Effector memory CD8-positive, alpha-beta T cell (primary cell): ENCODE measurements at places on chromosomes 2 and 18.

GRCh38 chr2:30404319-30405259, 42.5 kb upstream of the LCLAT1 start:
- DNase-seq, result no peak

DNA sequence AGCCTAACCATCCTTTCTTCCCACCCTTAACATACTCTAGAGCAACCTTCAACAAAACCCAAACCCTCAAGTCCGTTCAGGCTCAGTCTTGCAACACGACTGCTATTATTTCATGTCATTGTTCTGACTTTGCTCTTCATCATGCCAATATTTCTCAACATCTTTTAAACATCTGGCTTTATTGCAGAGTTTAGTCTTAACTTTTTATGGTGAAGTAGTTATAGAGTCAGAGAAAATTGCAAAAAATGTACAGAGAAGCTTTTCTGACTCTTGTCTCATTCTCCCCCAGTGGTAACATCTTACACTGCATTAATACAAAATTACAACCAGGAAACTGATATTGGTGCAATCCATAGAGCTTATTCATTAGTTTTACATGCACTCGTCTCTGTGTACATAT, 3.9 kb downstream of the MARCO start:
- DNase-seq, result no peak

GRCh38 chr18:55007602-55008001, 48.3 kb upstream of the CCDC68 start:
- no peak for DNase-seq

DNA sequence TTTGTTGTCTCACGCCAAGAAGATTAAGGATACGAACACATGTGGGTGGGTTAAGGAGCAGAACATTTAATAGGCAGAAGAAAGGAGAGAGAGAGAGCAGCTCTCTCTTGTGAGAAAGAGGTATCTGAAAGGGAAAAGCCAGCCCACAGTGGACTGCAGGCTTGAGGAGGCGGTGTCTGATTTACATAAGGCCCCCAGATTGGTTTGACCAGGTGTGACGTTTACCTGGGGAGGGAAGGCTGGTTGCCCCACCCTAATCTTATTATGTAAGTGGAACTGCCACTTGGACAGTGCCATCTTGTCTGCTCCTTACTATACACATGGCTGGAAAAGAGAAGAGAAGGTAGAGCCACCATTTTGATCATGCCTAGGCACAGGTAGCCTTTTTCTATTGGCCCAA, 189.2 kb downstream of the NCK2 start:
- no peak for DNase-seq

DNA sequence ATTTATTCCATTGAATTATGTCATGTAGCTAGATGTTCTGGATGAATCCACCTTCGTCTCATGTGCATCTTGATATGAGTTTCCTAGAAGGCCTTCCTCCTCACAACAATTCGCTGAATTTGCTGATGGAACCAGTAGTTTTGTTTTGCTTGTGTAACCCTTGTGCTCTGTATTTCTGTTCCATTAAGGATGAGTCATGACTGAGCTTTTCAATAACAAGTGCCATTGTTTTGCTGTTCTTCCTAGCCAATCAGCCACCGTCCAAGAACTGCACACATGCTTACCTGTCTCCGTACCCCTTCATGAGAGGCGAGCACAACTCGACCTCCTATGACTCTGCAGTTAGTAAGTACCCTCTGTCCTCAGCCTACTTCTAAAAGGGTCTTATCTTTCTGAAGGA, 2.3 kb downstream of the TMEM182 start:
- DNase-seq, result no peak

DNA sequence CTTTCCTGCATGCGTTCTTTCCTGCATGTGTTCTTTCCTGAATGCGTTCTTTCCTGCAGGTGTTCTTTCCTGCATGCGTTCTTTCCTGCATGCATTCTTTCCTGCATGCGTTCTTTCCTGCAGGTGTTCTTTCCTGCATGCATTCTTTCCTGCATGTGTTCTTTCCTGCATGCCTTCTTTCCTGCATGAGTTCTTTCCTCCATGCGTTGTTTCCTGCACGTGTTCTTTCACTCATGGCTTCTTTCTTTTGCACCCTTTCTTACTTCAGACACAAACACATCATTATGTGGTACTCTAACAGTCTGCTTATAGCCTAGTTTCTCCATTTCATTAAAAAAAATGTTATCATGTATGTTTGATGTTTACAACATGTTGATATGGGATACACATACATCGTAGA, 261.6 kb upstream of the PXDN start:
- no peak for DNase-seq

GRCh38 chr2:237791977-237792727, 6.4 kb upstream of the RBM44 start:
- no peak for DNase-seq

- no peak for DNase-seq
These were observed 451.5 kb downstream of the EPHA4 start for GRCh38 chr2:221120643-221121042.

GRCh38 chr2:55419233-55419678, 400 bp downstream of the CCDC88A start:
- no peak for DNase-seq

GRCh38 chr18:79224381-79224780, 155.2 kb downstream of the ATP9B start:
- DNase-seq, result no peak

DNA sequence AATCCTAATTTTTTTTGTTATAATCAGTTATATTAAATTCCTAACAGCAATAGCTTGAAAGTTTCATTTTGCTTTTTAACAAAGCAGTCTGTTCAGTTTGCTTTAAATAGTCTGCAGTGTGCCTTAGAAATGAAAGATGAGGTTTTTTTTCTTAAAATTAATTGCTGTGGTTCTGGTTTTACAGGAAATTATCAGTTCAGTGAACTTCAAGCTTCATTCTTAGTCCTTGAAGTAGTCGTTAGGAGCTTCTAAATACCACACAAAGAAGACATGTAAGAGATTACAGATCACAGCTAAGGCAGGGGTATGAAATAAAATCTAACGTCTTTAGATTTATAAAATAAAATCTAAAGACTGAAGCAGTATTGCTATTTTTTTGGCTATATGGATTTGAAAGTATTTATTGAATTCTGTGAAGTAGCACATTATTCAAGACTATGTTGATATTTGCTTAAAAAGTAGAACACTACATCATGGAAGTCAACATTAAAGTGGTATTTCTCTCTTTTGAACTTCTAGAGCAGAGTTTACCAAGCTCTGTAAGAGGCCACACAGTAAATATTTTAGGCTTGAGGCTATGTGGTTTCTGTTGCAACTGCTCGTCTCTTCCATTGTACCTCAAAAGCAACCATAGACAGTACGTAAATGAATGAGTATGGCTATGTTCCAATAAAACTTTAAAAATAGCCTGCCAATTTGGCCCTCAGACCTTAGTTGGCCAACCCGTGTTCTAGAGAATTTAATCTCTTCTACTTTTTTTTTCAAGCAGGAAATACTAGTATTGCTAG, 81.5 kb upstream of the STON1 start:
- no peak for DNase-seq

DNA sequence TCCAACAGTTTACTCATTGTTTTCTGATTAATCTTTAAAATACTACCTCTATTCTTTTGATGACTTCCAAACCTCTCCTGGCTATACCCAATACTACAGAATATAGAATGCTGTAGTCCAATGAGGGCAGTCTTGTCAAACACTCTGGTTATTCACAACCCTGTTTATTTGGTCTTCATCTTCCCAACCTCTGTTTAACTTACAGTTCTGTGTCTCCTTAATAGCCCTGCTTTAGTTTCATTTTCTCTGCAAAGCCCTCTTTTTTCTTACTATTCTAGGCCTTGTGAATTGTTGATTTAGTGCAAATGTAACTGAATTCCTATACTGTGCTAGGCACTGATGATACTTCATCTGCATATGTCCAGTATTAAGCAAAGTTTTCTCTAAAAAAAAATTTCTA, 40.0 kb downstream of the ACVR2A start:
- no peak for DNase-seq

DNA sequence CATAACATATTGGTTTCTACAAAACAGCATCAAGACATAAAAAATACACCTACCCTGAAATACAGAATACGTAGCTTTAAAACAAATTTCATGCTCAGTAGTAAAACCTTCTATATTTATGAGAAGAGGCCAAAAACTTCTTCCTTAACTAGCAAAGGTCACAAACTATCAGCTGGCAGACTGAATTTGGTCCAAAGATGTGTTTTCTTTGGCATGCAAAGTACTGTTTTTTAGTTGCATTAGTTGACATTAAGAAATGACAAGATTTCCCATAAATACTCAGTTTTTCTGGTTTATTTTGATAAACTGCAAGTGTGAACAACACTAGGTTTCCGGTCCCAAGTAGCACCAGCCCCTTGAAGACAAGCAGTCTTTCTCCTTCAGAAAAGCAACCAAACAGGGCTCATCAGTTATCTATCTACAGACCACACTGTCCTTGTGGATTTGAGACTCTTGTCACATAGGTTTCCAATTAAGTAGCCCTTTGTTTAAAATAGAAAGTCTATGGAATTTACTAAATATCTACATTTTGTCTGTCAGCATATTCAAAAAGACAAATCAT, 35.6 kb downstream of the SLC25A12 start:
- DNase-seq, result no peak

DNA sequence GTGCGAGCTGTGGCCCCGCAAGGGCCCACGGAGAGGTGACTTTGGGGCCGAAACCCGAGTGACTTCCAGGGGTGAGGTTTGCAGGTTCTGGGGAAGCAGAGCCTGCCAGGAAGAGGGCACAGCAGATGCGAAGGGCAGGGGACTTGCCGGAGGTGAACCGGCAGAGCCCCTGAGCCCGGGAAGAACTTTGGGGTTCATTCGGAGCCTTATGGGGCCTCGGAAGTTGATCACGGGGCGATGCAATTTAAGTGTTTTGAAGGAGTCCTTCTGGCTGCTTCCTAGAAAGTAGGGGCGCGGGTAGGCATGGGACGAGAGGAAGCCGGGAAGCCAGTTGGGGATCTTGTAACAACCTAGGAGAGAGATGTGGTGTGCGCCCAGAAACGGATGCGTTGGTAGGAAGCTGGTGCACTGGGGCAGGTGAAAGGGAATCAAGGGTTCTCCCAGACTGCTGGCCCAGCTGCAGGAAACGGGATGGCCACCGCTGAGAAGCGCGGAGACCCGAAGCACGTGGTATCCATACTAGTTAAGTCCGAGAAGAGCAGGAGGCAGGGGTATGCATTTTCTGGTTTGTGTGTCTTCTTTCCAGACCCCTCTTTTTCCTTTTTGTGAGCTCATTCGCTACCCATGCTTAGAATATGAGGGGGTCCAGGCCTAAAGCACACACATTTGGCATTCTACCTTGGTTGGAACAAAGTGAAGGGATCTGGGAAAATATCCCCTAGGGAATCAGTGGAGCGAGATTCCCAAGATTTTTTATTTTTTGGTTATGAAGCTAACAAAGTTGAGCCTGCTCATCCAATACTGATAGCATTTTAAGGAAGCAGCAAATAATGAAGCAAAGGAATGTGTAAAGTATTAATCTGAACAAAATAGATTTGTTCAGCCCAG, 758 bp downstream of the SCLY start:
- DNase-seq, result no peak

GRCh38 chr2:23026671-23027070, 358.3 kb upstream of the KLHL29 start:
- DNase-seq, result no peak

GRCh38 chr2:237156857-237157779, 71.4 kb downstream of the COPS8 start:
- no peak for DNase-seq

DNA sequence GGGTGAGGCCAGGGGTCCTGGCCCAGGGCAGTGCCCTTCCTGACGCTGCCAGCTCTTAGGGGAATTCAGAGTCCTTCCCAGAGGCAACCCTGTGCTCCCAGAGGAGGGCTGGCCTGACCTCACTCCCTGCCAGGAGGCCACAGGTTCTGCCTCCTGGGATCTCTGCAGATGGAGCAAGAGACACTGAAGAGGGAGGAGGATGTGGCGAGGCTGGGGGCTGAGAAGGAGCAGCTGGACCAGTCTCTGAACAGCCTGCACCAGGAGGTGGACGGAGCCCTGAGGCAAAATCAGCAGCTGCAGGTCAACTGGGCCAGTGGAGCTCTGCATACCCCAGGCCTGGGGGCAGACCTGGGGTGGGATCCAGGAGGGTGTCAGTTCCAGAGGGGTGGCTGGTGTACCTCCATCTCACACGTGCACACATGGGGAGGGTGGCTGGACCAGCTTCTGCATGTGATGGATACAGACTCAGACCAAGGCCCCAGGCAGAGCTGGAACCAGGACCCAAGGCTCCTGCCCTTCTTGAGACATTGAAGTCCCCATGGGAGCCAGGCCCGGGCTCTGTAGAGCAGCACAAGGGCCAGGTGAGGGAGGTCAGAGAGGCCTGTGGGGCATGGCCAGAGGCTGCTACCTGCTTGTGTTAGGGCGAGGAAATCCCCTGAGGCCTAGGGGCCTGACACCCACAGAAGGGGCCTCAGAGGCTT, 9.7 kb upstream of the SNED1 start:
- DNase-seq, result no peak

DNA sequence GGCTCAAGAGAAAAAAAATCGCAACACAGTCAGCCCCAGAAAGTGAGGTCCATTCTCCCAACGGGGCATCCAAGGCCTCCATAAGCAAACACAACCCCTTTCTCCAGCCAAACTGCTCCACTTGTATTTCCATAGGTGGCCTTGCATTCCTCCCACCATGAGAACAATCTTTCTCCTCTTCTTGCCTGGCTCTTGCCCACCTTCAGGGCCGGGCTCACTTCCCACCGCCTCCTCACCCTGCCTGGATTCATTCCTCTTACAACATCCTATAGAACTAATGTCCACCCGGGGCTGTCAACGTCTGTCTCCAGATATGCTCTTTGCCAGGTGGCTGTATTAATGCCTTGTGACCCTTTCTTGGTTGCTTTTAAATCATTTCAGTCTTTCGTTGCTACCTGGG, 124.5 kb downstream of the SMAD7 start:
- DNase-seq, result no peak

DNA sequence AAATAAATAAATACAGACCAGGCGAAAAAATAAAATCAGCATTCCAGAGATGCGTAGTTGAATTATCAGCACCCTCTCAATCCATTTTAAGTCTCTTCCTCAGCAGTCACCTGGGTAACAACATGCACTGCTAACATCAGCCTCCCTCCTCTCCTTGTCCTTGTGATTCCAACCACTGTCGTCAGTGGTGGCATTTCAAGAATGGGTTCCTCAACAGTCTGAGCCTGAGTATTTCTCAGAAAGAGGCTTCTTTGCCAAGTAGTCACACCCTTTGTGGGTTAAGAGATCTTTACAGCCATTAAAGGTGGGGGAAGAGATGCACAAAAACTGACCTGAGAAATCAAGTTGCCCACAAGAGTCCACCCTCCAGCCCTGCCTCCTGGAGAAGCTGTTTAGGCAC, 39.0 kb downstream of the NOL10 start:
- DNase-seq, result no peak

DNA sequence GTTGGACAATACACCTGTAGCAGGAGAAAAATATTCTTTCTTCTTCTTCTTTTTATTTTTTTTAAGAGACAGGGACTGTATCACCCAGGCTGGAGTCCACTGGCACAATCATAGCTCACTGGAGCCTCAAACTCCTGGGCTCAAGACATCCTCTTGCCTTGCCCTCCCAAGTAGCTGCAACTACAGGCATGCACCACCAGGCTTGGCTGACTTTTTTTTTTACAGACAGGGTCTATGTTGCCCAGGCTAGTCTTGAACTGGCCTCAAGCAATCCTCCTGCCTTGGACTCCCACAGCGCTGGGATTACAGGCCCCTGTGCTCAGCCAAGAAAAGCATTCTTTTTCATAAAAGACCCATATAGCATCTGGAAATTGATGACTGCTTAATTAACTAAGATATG, 17.1 kb upstream of the ARHGAP28 start:
- DNase-seq, result no peak

- DNase-seq, result no peak
These were observed 56.0 kb downstream of the HAUS1 start for GRCh38 chr18:46160050-46160798.

GRCh38 chr2:73984922-73985307, 205 bp downstream of the TET3 start:
- no peak for DNase-seq
